Kidney (tissue), 22 donors: ENCODE measurements at places on chromosomes 5 and 9. TPM values are rescaled to one million over a fixed set of nuclear protein-coding genes. Genes with fewer than 3 reads are reported as not detected.

DNA sequence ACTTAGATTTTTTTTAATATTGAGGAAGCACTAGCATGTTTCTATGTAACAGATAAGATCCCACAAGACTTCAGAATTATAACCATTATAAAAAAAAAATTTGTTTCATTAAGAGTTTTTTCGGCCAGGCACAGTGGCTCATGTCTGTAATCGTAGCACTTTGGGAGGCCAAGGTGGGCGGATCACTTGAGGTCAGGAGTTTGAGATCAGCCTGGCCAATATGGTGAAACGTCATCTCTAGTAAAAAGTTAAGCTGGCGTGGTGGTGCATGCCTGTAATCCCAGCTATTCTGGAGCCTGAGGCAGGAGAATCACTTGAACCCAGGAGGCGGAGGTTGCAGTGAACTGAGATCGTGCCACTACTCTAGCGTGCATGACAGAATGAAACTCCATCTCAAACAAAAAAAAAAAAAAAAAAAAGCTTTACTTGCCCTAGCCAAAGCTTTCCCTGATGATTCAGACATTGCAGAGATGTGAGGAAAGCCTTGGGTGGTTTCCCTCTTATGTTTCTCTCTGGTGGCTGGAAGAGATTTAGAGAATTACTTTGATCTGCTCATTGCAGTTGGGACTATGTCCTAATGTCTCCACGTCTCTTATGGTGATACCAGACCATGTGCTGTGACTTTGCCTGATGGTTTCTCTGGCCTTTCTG lies 65.4 kb downstream of the EGFLAM start:
- H3K4me1 ChIP-seq = no peaks in the 10 kb centered on the region
- H3K4me3 ChIP-seq = no peak overlapping the region
- H3K36me3 ChIP-seq = no peaks in the 10 kb centered on the region
- H3K27ac ChIP-seq = no peak overlapping the region
- no peak for DNase-seq

- DNase-seq = no peak
- H3K27me3 ChIP-seq = no peaks in the 10 kb centered on the region
- no peak overlapping the region for H3K4me3 ChIP-seq
These were observed 30.5 kb downstream of the C7 start for GRCh38 chr5:40939753-40940152.

- no peak for DNase-seq
- H3K36me3 ChIP-seq = no peaks in the 10 kb centered on the region
- H3K4me1 ChIP-seq = no peaks in the 10 kb centered on the region
- no peaks in the 10 kb centered on the region for H3K27me3 ChIP-seq
- H3K27ac ChIP-seq = no peak overlapping the region
These were observed 280.6 kb downstream of the NR2F1-AS1 start for GRCh38 chr5:93300309-93300923.

DNA sequence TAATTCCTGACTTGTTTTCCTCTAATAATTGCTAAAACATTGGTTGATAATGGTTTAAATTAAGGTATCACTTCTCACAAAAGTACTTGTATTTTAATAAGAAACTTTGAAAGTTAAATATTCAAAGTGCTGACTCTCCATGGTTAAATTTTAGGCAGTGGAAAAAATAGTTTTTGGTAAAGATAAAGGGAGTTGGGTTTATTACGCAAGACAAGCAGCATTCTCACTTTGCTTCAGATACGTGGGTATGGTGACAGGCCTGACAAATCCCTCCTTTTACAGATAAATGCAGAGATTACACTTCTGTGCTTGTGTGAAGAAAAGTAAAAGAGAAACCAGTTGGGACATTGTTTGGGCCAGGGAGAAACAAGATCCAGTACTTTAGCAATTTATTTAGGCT lies 14.5 kb upstream of the FAM170A start:
- no peaks in the 10 kb centered on the region for H3K4me1 ChIP-seq
- no peaks in the 10 kb centered on the region for H3K36me3 ChIP-seq
- H3K4me3 ChIP-seq = no peak overlapping the region
- H3K27ac ChIP-seq = no peak overlapping the region

- H3K27me3 ChIP-seq = no peaks in the 10 kb centered on the region
- H3K4me1 ChIP-seq = no peaks in the 10 kb centered on the region
- H3K27ac ChIP-seq = no peak overlapping the region
- no peak for DNase-seq
- H3K4me3 ChIP-seq = no peak overlapping the region
These were observed 105.6 kb upstream of the PHYKPL start for GRCh38 chr5:178338126-178338749.

GRCh38 chr5:151180291-151180690 lies 22.7 kb upstream of the ANXA6 start:
- H3K27me3 ChIP-seq = no peaks in the 10 kb centered on the region
- H3K4me3 ChIP-seq = no peak overlapping the region
- DNase-seq = no peak
- no peak overlapping the region for H3K27ac ChIP-seq

DNA sequence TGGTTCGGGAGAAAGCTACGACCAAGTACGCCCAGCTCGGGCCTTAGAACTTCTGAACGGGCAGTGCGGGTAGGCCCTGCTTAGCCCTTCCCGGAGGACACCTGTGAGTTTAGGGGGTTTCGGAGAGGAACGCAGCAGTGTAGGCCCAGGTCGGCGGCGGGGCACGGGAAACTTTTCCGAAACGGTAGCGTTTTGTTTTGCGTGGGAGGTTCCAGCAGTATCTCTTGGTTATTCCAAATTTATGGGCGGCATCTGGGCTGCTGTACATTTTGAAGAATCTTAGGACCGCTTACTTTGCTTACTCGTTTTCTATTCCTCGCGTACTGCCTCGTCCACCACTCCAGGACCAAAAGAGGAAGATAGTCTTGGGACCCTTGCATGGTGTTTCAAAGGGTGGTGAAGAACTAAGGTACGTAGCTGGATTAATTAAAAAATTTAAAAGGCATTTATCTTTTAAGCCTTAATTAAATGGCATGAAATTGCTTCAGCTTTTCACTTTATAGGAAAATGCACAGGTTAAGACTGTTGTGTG lies 492 bp downstream of the TENT2 start:
- peak overlapping the region; percentile 94 for H3K27ac ChIP-seq
- H3K4me1 ChIP-seq = no peaks in the 10 kb centered on the region
- peak overlapping the region; percentile 87 for H3K4me3 ChIP-seq
- no peak for DNase-seq
- H3K36me3 ChIP-seq = no peaks in the 10 kb centered on the region
- H3K27me3 ChIP-seq = no peaks in the 10 kb centered on the region

DNA sequence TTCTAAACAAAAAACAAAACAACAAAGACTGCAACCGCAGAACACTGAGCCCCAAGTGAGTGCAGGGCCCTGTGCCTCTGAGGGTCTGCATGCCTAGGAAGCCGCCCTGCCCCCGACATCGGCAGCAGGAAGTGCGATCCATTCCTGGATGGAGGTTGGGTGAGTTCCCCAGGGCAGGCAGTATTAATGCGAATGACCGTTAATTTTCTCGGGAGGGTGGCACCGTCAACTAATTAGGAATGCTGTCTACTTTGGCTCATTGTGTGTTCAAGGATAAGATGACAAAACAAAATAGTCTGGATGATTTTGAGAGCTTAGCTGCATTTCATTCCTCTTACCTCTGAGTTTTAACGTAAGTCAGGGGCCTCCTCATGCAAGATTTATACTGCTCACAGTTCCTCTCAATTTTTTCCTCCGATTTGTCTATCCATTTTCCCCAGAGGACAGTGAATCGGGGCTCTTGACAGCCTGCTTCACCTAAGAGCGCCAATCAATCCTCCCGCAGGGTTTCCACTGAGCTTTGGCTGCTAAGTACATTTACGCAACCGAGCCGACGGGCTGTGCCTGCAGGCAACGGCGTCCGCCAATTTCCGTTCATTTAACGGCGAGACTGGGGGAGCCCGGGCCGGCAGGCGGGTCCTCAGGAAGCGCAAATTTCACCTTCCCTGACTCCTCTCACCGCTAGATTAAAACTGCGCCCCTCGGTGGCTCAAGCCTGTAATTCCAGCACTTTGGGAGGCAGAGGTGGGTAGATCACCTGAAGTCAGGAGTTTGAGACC lies 2.9 kb upstream of the NXNL2 start:
- no peaks in the 10 kb centered on the region for H3K36me3 ChIP-seq
- H3K27me3 ChIP-seq = no peaks in the 10 kb centered on the region
- peaks cover 30% of the 10 kb centered on the region for H3K4me1 ChIP-seq
- peak overlapping the region; percentile 52 for H3K27ac ChIP-seq

- H3K36me3 ChIP-seq = no peaks in the 10 kb centered on the region
- H3K27ac ChIP-seq = no peak within 1 kb of the TSS
- no peak for DNase-seq
These were observed at the start of gene FGF1 for GRCh38 chr5:142685418-142686209. Gene FGF1, minus strand, starts transcription at chr5:142686090. Its CDS starts 71,963 bp downstream, at chr5:142614127.

GRCh38 chr9:82513976-82514735 lies 525.6 kb downstream of the SPATA31D1 start:
- H3K4me1 ChIP-seq = no peaks in the 10 kb centered on the region
- DNase-seq = no peak
- H3K36me3 ChIP-seq = no peaks in the 10 kb centered on the region
- no peak overlapping the region for H3K4me3 ChIP-seq

DNA sequence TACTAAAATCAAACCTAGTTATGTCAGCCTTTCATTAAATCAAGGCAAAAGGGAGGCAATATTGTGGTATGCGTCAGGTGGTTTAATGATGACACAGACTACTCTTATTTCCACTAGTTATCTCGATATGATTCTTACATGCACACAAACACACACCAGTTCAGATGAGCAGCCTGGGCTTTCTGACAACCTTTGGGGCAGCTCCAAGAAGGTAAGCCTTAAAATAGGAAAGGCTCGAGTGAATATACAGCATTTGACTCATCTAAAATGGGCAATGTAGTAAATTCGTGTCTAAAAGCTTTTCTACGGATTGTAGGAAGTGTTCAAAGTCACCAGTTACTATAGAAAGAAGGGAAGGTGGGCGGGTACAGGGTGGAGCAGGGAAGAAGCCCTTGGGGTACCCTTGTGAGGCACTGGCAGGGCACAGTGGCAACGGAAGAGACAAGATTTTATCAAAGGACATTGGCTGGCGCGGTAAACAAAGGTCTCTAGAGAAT lies 1.9 kb downstream of the ANKH start:
- H3K27me3 ChIP-seq = no peaks in the 10 kb centered on the region
- H3K36me3 ChIP-seq = no peaks in the 10 kb centered on the region
- no peaks in the 10 kb centered on the region for H3K4me1 ChIP-seq
- peak overlapping the region; percentile 84 for H3K4me3 ChIP-seq
- H3K27ac ChIP-seq = no peak overlapping the region

DNA sequence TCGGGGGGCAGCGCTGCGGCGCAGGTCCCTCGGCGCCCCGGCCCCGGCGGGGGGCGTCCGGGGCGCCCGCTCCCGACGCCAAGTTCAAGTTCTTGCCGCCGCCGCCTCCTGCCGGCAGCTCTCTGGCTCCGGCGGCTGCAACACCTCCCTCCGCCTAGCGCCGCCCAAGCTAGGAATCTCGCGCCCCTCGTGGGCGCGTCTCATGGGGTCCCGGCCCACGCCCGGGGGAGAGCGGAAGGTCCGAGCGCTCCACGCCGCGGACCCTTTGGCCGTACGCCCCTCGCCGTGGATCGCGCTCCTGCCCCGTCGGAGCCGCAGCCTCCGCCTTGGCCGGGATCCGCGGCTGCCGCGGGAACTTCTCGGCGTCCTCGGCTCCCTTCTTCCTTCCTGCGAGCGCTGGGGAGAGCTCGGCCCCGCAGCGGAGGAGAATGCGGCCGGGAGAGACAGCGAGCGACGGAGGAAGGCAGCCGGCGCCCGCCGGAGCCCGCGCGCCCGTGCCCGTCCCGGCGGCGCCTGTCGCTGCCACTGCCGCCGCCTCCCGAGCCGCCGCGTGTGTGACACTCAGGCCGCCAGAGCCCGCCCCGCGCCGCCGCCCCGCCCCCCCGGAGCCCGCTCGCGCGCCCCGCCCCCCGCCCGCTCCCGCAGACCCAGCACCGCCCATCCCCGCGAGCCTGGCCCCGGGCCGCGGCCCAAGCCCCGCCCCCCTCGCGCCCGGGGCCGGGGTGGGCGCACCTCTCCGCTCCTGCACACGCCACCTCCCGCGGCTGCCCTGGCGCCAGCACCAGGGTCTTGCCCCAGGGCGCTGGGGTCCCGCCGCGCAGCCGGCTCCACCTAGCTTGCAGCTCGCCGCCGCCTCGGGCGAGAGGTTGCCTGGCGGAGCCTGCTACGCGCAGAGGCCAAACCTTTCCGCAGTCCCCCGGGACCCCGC lies at the start of gene SHB:
SHB (minus strand) TSS at position 527 of the 928 bp plus-strand sequence. CDS start 582 bp downstream, outside the sequence.
- DNase-seq = peak; percentile 91
- H3K27ac ChIP-seq = peak within 1 kb of the TSS; percentile 94
- H3K27me3 ChIP-seq = no peaks in the 10 kb centered on the region
- H3K36me3 ChIP-seq = no peaks in the 10 kb centered on the region

Gene C8G
- 1.9 TPM for total RNA-seq

Gene CTXN3
- 0.35 TPM for total RNA-seq

Gene COL15A1
- total RNA-seq = 42.0 TPM

Gene CARTPT
- total RNA-seq = not detected

Gene ISL1
- total RNA-seq = not detected

Gene SLC6A7
- not detected for total RNA-seq

Gene IFNK
- total RNA-seq = not detected
